ENCODE measurements at places on chromosomes 1 and 21. TPM values are rescaled to one million over a fixed set of nuclear protein-coding genes. Genes with fewer than 3 reads are reported as not detected.

Gene SPRR3
- not detected for total RNA-seq

Gene AVPR1B
- not detected for total RNA-seq

Gene GPX7
- not detected for total RNA-seq

Gene FCGR3A
- total RNA-seq, result not detected
